Activated T-helper 17 cell treated with anti-CD3 and anti-CD28 coated beads, Interleukin-2, amount 50 U/mL, for 72 hours (primary cell): ENCODE measurements at places on chromosomes 7 and 10.

GRCh38 chr10:88941026-88941425 is 11.5 kb downstream of the ACTA2 start:
- no peak for ATAC-seq

DNA sequence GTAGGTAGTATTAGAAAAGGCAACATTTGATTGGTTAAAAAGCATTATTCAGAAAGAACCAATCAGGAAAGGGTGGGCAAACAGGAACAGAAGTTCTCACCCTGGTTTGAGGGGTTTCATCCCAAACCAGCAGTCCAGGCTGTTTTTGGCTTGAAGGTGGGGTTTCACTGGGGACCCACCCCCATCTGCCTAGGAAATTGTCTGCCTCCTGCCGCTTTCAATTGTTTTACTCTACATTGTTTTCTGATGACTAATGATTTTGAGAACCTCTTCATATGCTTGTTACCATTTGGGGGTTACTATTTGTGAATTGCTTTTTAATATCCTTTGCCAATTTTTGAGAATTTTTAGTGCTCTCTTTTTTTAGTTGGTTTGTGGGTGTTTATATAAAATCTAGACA is 3.3 kb upstream of the PCBD1 start:
- no peak for ATAC-seq

- ATAC-seq: no peak
These were observed 77.5 kb downstream of the CDK6 start for GRCh38 chr7:92758796-92759431.

- no peak for ATAC-seq
These were observed 475 bp upstream of the NRBF2 start for GRCh38 chr10:63132651-63133055.

GRCh38 chr7:87046456-87046855 is 13.0 kb downstream of the ELAPOR2 start:
- no peak for ATAC-seq
